ENCODE measurements at places on chromosomes 6 and 20.

DNA sequence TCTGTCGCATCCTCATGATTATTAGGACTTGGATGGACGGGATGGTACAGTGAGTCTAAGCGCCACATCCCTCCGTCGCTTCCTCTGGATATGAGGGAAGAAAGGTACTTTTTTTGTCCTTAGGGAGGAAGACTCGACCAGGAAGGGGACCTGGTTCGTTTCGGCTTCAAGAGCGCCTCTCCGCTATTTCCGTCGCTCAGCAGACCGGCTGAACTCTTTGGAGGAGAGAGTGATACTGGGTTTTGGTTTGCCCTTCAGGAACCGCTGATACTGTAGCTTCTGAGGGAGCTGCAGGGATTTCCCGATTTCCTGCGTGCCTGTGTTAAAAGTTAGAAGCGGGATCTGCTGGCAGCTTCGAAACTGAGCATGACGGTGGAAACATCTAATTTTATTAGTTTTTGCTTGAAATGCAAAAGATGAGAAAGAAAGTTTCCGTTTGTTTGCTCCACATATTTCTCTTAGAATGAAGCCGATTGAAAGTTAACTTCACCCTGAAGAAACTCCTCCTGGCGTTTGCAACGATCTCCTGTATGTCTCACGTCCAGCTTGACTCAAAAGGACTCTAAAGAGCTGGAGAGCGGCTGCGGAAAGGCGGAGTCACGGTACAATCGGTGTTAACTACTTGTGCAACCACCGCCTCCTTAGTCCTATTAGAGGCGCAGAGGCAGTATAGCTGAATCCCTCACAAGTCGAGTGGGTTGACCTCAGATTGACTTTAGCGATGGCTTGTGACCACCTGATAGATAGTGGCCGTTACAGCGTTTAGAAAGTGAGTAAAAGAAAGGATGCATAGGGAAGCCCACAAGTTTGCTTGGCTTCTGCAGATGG is 129.4 kb downstream of the TRIM27 start:
- peak; percentile 25 for DNase-seq

DNA sequence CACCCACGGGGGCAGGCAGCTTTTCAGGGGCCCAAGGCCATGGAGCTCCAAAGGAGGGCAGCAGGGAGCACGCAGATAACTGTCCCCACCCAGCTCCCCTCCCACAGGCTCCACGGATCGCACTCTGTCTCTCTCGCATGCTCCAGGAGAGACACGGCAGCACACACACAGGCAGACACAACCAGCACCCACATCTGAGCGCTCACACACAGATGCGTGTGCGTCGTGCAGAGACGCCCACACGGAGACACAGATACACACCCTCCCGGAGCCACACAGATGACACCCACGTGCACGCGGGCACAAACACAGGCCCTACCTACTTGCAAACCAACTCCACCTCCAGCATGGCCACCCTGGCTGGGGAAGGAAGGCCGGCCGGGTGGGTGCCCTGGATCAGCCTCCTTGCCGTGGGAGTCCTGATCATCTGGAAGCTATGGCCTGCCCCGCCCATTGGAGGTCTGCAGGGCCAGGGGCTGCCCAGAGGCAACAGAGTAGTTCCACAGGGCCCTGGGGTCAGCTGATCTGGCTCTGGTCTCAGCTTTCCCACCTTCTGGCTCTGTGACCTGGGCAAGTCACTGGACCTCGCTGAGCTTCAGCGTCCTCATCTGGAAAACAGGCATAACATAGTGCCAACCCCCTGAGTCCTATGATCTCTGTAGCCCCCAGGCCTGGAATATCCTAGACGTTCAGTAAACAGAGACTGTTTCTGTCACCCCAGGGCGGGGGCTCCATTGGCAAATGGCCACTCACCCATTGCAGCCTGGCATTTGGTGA is 31.5 kb downstream of the AAR2 start:
- DNase-seq: no peak

DNA sequence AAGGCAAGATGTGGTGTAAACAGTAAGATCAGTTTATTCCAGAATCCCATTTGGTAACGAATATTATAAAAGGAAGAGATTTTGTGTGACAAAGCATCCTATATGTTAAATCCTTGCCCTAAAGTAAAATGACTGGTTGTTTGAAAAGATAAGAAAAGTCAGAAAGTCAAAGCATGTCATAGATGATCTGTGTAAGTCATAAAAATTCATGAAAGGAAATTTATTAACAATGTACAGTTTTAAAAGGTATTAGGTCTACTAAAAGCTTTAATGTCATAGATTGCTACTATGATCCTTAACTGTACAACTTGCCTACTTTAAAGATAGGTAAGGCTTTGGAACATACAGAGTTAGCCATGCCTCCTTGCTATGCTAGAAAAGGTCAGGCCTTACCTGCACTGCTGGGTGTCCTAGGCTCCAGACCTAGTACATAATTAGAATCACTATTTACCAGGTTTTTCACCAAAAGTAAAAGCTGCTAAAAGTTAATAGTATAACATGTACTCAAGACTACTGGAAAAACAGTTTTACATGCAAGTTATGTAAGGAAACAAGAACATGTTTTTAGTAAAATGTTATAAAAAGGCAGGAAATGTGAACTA is 1090.1 kb upstream of the ADGRB3 start:
- DNase-seq: no peak

- no peak for DNase-seq
Measured at GRCh38 chr20:9482180-9482579, 32.2 kb upstream of the LAMP5 start.

- DNase-seq: no peak
Measured at GRCh38 chr20:24814556-24815195, 134.4 kb upstream of the CST7 start.

GRCh38 chr6:4403828-4404227 is 268.5 kb upstream of the ECI2 start:
- no peak for DNase-seq

GRCh38 chr20:51034988-51035656 is 12.2 kb upstream of the KCNG1 start:
- no peak for DNase-seq

- no peak for DNase-seq
Measured at GRCh38 chr6:33779290-33779689, 9.6 kb downstream of the LEMD2 start.
